ENCODE measurements at places on chromosomes 16 and 17.
A peak's percentile ranks its signal among the peaks of the same experiment; 100 is the strongest.

DNA sequence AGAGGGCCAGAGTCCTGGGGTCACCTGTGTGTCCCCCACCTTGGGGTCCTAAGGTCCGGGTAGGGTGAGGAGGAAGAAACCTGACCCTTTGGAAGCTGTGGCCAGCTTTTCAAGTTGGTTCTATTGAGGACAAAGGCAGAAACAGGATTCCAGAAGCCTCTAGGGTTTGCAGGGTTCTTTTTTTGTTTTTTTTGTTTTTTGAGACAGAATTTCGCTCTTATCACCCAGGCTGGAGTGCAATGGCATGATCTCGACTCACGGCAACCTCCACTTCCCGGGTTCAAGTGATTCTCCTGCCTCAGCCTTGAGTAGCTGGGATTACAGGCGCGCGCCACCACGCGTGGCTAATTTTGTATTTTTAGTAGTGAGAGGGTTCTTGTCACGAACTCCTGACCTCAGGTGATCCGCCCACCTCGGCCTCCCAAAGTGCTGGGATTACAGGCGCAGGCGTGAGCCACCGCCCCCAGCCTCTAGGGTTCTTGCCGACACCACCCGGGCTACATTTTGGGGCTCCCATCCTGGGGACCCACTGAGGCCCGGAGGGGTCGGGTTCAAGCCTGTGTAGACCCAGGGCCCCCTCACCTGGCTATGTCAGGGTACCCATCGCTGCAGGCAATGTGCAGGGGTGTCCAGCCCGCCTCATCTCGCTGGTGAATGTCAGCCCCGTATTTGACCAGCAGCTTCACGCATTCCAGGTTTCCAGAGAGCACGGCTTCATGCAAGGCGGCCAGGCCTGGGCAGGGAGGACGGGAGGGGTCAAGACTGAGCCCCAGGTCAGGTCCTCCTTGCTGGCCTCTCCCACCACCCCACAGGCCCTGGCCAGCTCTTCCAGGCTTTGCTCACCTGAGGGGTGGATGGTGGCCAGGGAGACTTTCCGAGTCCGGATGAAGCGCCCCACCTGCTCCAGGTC is 674 bp downstream of the PPP1R27 start:
- DNase-seq, result no peak

- no peak for DNase-seq
These were observed 143.0 kb downstream of the FTO start for GRCh38 chr16:53846971-53847370.

DNA sequence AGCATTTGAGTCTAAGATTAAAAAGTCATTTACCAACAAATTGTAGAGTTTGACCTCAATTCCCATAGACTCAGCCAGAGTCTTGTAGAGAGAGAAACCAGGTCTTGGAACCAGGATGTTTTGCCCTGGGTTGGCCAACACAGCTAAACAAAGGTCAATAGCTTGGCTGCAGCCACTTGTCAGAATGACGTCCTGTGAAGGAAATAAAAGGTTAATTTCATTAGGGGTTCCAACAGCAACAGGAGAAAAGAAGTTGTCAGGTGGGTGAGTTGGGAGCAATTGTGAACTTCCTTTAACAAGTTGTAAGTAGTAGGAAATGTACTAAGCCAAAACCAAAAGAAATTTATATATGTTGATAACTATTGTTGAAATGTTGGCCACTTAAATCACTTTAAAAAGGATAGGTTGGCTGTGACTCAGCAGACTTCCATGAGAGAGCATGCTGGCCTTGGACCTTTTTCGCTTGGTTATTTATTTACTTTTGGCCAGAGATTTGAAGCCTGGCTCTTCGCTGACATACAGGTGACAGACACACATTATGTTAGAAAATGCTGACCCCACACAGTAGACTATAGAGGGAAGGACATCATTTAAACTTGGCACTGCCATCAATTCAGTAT is 4.3 kb downstream of the TAT start:
- DNase-seq, result no peak

DNA sequence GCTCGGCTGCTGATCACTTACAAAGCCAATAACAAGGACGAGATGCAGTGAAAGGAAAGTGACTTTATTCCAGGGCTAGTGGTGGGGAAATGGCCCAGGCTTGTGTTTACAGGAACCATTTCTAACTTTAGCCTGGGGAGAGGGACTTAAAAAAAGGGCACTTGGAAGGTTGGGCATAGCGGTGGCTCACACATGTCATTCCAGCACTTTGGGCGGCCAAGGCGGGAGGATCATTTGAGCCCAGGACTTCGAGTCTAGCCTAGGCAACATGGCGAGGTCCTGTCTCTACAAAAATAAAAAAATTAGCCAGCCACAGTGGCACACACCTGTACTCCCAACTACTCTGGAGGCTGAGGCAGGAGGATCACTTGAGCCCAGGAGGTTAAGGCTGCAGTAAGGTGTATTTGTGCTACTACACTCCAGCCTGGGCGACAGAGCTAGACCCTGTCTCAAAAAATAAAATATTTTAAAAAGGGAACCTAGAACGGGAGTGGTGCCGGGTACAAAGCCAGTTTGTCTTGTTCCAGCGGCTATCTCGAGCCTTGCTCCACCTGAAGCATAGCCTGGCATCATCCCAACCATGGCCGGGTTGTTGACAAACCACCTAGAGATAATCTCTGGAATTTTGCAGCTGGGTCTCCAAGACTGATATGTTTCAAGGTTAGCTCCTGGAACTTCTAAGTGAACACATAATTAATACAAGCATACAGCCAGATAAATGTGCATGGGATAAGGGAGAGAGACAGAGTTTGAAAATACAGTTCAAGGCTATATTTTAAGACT is 5.7 kb upstream of the TVP23A start:
- no peak for DNase-seq

GRCh38 chr17:75899353-75899752 is 2.6 kb upstream of the TRIM65 start:
- no peak for DNase-seq

- DNase-seq, result no peak
These were observed 25.4 kb downstream of the YWHAE start for GRCh38 chr17:1374431-1375177.

GRCh38 chr16:87929986-87930385 is 6.3 kb downstream of the CA5A start:
- DNase-seq, result no peak

- no peak for DNase-seq
These were observed 100.1 kb upstream of the TOB1 start for GRCh38 chr17:50966163-50966666.

DNA sequence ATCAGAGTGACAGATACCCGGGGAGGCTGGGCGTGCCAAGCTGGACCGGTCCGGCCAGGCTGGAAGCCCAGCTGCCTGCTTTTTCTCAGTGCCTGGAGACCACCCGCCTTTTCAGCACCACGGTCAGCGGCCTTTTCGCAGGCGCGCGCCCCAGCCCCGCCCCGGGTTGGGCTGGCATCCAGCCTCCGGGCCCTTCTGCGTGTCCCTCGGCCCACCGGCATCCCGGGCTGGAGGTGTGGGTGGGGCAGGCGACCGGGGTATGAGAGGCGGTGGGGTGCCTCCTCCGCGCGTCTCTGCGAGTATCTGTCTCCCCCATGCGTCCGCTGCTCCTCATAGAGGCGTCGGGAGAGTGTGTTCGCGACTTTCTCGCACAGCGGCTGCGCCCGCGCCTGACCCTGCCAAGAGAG is 102.5 kb downstream of the MRM1 start:
- DNase-seq, result peak; percentile 32

DNA sequence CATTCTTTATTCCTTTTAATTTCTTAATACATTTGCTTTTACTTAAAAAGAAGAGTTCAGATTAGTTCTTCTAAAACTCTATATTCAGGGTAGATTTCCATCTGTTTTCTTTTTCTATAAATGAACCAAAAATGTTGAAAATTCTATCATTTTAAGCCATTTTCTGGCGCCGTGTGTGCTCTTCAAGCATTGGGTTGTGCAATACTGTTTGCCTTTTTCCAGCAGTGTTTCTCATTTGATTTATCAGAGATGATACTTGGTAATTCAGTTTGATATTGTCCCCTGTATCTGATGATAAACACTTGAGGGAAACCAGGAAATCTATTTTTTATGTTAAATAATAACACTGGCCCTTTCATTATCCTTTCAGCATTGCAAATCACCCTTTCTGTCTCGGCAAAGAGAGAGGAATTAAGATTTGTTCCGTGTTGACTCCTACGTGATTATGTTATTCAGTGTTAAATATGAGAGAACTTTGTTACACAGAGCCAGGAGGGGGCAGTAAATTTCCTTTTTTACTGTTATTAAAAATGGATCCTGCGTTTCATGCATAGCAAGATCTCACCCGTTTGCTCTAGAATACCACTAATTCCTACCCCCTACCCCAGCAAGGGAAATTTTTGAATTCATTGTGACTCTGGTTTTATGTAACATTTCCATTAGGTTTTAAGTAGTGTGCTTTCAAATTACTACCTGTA is 606.9 kb upstream of the RBFOX1 start:
- DNase-seq, result no peak

GRCh38 chr16:3759736-3760135 is 42.4 kb upstream of the TRAP1 start:
- no peak for DNase-seq

DNA sequence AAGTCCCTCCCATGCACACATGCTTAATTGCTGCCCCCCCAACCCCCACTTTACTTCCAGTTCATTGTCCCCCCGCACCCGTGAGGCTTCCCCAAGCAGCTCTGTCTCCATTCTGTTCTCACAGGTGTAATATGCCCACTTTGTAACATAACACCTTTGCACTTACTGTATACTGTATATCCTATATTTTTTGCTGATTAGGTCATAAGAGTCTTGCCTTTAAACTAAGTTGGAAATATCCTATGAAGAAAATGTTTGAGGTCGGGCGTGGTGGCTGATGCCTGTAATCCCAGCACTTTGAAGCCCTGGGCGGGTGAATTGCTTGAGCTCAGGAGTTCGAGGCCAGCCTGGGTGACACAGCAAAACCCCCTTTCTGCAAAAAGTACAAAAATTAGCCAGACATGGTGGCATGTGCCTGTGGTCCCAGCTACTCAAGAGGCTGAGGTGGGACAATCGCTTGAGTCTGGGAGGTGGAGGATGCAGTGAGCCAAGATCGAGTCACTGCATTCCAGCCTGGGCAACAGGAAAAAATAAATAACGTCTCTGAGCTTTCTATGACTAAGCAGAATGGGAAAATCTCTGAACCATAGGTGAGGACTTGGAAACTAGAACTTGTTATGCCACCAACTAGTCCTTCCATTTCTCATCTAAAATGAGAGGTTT is 76.1 kb downstream of the TNRC6C start:
- no peak for DNase-seq

- no peak for DNase-seq
These were observed 7.6 kb downstream of the MRM1 start for GRCh38 chr17:36608794-36609497.

GRCh38 chr17:77366206-77366557 is 225.4 kb downstream of the SEC14L1 start:
- no peak for DNase-seq

DNA sequence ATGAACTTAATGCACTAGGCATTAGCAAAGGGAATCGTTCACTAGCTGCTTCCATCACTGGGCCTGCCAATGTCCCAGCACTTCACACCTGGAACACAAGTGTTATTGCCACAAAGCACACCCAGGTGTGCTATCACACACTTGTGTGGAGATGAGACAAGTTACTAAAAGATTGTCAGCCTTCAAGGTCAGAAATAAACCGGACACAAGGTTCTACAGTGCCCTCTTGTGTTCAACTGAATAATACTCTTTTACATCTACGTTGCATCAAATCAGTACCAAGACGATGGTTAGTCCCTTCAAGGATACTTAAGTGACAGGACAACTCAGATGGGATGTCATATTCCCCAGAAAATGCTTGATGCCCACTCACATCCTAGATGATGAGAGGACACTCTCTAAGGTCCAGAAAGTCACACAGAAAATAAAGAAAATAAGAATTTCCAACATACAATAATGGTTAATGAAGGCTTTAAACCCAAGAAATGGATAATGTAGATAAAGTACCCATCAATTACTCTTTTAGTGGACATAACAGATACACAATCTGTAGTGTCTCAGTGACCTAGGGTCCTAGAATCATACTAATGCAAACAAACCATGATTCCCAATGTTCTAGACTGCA is 16.4 kb upstream of the GLG1 start:
- no peak for DNase-seq

- no peak for DNase-seq
These were observed 22.0 kb upstream of the CCL1 start for GRCh38 chr17:34384822-34385605.

DNA sequence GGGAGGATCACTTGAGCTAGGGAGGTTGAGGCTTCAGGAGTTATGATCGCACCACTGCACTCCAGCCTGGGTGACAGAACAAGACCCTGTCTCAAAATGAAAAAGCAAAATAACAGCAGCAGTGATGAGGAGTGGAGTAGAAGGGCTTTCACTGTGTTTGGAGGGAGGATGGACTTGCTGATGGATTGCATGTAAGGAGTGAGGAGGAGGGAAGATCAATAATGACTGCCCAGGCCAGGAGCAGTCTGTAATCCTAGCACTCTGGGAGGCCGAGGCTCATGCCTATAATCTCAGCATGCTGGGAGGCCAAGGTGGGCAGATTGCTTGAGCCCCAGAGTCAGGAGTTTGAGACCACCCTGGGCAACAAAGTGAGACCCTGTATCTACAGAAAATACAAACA is 14.8 kb upstream of the CNEP1R1 start:
- DNase-seq, result no peak

DNA sequence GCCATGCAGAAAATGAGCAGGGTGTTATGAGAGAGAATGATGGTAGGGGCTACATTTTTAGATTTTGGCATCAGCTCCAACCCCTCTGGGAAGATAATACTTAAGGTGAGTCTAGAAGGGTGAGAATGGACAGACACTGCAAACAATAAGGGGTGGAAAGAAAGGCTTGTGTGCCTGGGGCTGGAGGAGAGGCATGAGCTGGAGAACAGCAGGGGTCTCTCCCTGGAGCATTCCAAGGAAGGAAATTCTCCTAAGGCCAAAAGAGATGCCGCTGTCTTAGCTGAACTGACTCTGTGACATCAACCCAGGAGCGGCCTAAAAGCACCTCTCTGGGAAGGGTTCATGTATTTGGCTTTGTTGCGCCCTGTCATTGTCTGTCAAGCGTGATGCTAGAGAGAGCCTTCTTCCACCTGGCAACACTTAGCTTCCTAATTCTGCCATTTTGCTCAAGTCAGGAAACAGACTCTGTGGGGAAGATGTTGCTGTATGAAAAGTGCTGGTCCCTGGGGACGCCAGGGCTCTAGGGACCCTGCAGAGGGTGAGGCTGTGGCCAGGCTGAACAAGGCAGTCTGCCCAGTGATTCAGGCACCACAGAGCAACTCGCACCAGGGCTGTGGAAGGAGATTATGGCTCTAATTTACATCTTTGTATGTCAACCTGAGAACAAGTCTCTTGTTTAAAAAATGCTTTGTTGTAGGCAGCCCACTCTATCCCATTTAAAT is 225.7 kb downstream of the CBLN1 start:
- DNase-seq, result no peak

All from activated CD4-positive, alpha-beta T cell treated with anti-CD3 and anti-CD28 coated beads for 24 hours (primary cell).